ENCODE measurements at places on chromosomes 5 and 9.

- DNase-seq = no peak
These were observed 67.8 kb downstream of the MEF2C start for GRCh38 chr5:88815050-88815789.

GRCh38 chr9:7862170-7862569, 62.6 kb upstream of the DMAC1 start:
- no peak for DNase-seq

DNA sequence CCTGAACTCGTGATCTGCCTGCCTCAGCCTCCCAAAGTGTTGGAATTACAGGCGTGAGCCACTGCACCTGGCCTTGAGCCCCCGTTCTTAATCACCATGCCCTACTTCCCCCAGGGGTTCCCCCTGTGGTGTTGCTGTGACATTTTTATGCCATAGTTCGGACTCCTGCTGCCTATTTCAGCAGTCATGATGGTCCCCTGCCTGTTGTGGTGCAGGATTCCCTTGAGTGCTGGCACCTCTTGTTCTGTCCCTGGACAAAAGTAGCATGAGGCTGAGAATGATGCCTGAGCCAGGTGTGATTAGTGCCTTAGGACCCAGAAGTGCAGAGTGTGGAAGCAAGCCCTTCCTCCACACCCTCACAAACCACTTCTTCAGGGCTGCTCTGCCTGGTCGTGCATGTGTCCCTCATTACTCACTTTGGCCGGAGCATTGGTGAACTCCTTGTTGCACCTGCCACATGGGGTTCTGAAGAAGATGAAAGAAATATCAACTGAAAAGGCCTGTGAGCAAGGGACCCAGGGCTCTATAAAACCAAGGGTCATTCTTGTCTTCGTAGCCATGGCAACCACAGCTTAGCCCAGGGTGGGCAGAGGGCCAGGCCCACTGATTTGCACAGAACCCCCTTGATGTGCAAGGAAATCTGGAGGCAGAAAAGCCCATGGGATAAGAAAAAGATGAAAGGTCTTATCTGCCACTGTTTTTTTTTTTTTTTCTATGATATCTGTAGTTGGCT, 228.0 kb downstream of the NTRK2 start:
- DNase-seq = no peak

DNA sequence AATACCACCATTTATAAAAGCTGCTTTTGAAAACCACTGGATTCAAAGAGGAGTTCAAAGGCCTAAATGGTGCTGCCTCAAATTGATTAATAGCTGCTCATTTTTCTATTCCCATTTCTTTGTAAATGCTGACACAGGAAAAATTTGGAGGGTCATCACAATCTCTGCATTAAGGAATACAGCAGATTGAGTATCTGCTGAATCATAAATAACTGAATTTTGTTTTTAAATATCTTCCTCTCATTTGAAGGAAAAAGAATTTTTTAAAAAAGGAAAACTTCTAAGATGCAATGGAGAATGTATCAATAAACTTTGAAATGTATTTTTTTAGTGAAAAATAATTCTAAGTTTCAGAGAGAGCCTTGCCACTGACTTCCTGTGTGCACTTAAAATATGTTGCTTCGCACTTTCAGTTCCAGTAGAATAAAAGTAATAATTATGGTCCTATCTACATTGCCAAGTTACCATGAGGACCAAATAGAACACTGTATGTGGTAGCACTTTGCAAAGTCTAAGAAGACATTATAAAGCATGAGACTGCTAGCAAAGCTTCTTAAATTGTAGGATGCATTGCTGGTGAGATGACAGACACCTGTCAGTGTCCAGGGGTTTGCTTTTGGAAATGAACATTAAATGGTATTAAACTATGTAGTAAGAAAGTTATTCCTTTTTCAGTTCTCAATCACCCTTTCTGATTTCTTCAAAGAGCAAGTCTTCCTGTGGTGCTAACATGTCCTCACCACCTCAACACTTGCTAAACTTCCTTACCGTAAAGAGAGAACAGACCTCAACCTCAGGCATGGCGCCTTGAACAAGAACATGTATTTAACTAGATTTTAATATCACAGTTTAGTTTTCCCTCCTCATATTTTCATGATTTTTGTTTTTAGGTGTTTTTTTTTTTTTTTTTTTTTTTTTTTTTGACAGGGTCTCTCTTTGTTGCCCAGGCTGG, 555.1 kb downstream of the EBF1 start:
- no peak for DNase-seq

GRCh38 chr9:108813951-108814601, 41.7 kb downstream of the ACTL7B start:
- DNase-seq = no peak

GRCh38 chr5:55913466-55914413, 62.6 kb downstream of the IL31RA start:
- DNase-seq = no peak

DNA sequence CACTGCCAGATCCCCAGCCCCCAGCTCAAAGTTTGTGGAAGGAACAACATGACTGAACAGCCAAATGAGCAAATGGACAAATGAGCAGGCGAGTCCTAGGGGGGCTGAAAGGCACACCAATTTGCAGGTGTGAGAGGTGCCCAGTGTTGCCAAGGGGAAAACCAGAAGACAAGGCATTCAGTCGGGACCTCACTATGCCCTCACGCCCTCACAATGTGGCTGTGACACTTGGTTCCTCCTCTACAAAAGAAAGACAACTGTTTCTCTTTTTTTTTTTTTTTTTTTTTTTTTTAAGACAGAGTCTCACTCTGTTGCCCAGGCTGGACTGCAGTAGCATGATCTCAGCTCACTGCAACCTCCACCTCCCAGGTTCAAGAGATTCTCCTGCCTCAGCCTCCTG, 28.0 kb downstream of the TNIP1 start:
- no peak for DNase-seq

DNA sequence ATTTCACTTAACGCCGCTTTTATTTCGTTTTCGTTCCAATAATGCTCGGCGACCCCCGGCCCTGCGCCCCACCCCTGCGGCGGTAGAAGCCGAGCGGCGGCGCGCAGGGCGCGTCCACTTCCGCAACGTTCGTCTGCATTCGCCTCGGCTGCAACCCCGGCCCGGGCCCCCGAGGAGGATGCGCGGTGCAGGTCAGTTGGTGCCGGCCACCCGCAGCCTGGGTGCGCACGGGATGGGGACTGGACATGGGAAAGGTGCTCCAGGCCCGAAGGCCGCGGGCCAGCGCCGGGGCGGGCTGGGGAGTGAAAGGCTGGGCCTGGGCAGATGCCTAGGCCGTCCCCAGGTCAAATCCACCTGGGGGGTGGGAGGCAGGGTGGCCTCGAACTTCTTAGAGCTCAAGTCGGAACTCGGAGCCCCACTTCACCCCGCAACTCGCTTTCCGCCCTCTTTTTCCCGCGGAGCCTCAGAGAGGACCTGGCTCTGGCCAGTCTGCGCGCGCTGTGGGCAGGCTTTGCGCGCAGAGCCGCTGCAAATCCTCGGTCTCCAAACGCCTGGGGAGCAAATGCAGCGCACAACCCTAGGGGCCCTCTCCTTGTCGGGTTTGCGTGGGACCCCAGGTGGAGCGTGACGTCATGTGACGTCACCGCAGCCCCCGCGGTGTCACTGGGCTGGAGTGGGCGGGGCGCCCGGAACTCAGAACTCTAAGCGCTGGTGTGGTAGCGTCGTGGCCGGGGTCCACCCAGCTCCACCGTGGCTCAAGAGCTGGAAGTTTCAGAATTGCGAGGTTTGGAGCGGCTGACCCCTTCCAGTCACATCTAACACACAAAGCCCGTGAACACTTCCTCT, 3.3 kb downstream of the TLX3 start:
- no peak for DNase-seq

DNA sequence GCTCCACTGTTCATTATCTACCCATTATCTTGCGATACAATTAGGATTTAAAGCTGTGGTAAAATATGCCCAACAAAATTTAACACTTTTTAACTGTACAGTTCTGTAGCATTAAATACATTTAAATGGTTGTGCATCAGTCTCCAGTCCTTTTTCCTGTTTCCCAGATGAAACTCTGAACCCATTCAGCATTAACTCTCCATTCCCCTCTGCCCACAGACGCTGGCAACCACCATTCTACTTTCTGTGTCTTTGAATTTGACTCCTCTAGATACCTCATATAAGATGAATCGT, 2.9 kb upstream of the TRIM7 start:
- DNase-seq = no peak

DNA sequence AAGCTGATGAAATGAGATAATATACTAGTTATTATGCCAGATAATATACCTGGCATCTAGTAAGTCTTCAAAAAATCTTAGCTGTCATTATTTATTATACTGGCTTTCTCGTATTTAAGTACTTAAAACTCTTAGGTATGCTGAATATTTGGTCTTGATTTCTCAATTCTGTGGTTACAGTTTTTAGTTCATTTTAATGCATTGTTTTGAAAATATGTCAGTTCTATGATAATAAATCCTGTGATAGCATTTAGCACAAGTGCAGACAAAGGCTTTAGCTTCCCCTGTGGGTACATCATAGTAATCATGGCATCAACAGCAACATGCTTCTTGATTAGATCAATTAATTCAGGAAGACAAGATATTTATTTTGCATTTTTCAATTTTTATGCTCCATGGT, 133.0 kb downstream of the SMC2 start:
- DNase-seq = no peak

DNA sequence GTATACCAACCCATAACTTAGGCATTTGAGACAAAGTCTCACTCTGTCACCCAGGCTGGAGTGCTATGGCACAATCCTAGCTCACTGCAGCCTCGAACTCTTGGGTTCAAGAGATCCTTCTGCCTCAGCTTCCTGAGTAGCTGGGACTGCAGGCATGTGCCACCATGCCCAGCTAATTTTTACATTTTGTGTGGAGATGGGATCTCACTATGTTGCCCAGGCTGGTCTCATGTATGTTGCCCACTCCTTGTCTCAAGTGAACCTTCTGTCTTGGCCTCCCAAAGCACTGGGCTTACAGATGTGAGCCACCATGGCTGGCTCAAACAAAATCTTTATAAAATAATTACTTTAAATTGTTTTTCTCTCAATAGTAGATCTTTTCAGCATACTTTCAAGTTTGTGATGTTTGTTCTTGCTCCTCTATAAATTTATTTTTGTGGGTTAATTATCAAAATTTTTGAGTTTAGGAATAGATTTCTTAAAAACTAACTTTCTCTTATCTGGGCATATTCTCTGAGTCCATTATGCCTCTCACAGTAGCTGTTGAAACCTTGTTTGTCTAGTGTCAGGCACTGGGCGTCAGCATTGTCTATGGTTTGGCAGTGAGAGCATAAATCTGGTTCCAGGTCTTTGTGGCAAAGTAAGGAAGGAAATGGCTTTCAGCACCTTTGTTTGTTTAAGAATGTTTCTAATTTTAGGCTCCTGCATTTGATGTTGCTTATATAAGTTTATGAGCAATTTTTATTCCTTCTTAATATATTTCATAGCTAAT, 38.7 kb downstream of the NLN start:
- DNase-seq = peak; percentile 25

Data from T-helper 17 cell (primary cell).